ENCODE measurements at places on chromosomes 6 and 20.

DNA sequence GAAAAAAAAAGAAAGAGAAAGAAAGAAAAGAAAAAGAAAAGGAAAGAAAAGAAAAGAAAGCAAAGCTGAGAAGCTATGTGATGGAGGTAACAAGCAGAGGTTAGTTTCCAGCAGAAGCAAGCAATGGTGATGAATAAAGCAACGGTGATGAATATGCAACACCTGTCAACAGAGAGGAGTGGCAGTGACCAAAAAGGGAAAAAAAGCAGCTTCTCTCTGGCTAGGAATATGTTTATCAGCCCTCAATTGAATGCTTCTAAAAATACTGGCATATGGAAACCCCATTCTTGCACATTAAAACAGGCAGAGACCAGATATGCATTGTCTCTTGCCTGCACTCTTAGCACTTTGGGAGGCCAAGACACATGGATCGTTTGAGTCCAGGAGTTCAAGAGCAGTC, 100.9 kb downstream of the GJA1 start:
- DNase-seq = no peak

DNA sequence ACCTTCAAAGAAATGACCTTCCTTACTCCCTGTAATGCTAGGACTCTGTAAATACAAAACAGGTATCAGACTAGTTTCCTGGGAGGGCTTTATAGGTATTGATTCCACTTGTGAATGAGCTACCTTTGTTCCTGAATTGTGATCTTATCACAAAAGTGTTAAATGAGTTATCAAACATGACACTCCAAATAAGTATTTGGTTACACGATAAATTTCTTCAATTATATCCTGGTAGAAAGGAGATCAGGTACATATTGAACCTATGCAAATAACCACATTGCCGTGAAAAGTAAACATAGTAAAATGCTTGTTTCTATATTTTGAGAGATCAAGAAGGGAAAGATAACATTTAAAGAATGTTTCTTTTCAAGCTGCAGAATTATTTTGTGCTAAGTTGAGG, 285.3 kb downstream of the HIVEP2 start:
- no peak for DNase-seq

GRCh38 chr6:148272597-148272996, 70.0 kb upstream of the SASH1 start:
- no peak for DNase-seq

- peak; percentile 88 for DNase-seq
These were observed 29.8 kb downstream of the RHAG start for GRCh38 chr6:49606721-49607390.

- DNase-seq = peak; percentile 67
These were observed 14.0 kb downstream of the RREB1 start for GRCh38 chr6:7121700-7122241.

DNA sequence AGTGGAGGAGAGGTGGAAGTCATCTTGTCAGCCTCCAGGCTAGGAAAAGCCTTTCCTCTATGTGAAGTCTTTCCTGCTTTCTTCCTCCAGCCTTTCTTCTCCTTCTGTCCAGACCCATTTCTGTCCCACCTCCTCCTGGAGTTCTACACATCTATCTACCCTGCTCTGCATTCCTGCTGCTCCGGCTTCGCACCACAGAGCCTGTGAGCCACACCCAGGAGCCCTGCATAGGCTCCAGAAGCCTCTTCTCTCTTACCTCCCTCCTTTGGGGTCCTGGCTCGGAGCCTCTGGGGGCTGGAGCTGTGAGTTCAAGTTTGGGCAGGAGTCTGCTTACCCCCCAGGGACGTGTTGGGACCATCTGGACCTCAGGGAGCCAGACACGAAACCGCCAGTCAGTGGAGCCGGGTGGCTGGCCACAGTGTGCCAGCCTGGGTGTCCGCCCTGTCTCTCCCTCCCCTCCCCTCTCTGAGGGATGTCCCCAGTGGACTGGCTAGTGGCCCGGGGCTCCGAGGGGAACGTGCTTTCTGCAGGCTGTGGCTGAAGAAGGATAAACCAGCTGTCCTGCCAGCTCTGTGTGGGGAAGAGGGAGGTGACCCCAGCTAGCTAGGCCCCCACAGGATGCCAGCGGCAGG, 99.2 kb downstream of the VEGFA start:
- DNase-seq = no peak

GRCh38 chr20:41395667-41396664, 29.3 kb upstream of the EMILIN3 start:
- no peak for DNase-seq

- no peak for DNase-seq
These were observed 14.5 kb downstream of the PCIF1 start for GRCh38 chr20:45948742-45949541.

DNA sequence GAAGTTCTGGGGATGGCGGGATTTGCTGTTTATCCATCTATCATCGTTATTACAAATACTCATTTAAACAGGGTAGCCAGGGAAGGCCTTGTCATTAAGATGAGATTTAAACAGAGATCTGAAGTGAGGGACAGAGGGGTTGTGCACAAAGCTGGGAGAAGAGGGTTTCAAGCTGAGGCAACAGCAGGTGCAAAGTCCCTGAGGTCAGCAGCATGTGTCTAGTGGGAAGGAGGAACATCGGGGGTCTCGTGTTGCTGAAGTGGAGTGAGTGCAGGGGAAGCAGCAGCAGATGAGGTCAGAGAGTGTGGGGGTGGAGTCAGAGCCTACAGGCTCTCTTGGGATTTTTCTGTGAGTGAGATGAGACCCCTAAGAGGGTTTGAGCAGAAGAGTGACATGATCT, 52.0 kb downstream of the CDH22 start:
- DNase-seq = no peak

DNA sequence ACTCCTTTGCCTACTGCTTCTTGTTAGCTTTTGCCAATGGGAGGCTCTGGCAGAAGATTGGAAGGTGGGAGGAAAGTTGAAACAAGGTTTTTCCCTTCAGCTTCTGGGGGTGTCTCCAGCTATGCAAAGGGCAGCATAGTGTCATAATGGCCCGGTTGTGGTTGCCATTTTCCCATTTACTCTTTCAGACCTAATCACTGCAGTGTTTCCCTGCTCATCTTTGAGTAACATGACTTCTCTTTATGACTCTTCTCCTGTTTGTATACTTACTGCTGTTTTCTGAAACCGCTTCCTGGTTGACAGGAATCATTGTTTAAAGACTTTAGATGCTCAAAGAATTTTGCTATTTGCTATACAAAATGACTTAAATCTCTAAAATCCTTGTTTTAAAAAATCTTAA, 19.9 kb downstream of the NRN1 start:
- no peak for DNase-seq

GRCh38 chr6:155253337-155253736, 10.5 kb upstream of the CLDN20 start:
- DNase-seq = no peak

DNA sequence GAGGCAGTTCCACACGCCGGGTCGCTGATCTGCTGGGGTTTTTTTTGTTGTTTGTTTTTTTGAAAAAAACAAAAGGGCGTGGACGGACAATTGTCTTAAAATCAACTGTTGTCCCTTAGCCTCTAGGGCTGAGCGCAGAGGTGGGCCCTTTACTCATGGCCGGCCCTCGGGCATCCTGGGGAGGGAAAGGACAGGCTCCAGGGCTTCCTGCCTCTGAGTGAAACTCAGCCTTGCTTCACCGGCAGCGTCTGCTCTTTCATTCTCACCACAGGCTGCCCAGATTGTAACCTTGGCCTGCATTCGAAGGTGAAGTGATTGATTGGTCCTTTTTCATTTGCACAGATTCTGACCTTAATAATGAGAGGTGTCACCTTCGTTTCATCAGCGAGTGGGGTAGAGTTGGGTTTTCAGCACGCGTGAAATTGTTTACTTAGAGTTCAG, 797 bp downstream of the SMIM13 start:
- peak; percentile 68 for DNase-seq

- no peak for DNase-seq
These were observed 6.3 kb downstream of the BCAS1 start for GRCh38 chr20:54063992-54064676.

DNA sequence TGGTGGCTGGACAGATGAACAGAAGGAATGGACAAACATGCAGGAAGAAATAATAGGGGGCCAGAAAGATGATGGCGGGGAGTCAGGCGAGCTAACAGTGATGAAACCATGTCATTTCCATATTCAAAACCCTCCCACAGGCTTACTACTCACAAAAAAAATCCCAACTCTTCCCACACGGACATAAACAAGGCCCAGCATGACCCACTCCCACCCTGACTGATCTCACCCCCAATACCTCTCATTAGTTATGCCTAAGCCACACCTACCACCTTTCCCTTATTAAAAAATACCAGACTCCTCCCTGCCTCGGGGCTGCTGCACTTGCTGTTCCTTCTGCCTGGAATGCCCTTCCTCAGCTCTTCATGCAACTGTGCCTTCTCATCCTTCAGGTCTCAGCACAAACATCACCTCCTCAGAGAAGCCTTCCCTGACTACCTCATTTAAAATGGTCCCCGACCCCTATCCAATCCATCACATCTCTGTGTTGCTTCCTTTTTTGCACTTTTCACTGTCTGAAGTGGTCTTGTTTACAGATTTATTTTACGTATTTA, 145.8 kb downstream of the PREX1 start:
- DNase-seq = no peak

GRCh38 chr20:57091748-57092111, 174.7 kb downstream of the BMP7 start:
- no peak for DNase-seq

DNA sequence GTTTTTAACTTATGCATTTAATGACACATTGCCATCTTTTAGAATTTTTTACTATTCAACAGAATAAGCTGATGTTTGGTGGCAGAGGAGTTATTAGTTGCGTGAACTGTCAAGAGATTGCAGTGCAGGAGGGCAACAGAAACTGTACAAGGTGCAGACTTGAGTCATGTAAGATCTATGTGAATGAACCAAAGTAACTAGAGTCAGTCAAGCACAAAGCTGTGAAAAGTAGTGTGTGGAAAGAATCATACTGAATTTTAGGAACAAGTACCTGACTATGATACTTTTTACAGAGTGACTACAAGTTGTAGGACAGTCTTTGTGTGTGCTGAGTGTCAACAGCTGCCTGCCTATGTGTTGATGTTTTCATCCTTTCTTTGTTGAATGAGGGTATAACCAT, 2.7 kb upstream of the C6orf163 start:
- no peak for DNase-seq

Data from NCI-H2029 treated with DMSO at 0.1 percent for 48 hours (cell line).